CD4-positive, alpha-beta T cell treated with Interleukin-12 subunit alpha and Interleukin-12 subunit beta, for 1 hour (primary cell): ENCODE measurements at places on chromosomes 13 and 19.

GRCh38 chr13:95137096-95137495 is 164.2 kb downstream of the ABCC4 start:
- DNase-seq, result no peak

GRCh38 chr13:29162638-29163235 is 342.6 kb downstream of the MTUS2 start:
- DNase-seq, result no peak

GRCh38 chr19:7987114-7987768 is 18.2 kb downstream of the ELAVL1 start:
- DNase-seq, result no peak

GRCh38 chr13:75216038-75216437 is 265.9 kb downstream of the TBC1D4 start:
- DNase-seq, result no peak

DNA sequence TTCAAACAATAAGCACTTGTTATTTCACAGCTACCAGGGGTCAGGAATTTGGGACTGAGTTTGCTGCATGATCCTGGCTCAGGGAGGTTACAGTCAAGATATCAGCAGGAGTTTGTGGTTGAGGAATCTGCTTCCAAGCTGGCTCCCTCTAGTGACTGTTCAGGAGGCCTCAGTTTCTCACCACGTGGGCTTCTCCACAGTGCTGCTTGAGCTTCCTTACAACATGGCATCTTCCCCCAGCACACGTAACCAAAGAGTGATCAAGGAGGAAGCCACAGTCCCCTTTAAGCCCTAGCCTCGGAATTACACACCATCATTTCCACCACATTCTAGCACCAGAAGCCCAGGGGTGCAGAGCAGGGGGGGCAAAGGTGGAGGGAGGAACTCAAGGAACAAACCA is 28.8 kb downstream of the CELF5 start:
- no peak for DNase-seq

GRCh38 chr19:45472563-45473366 is 5.0 kb downstream of the FOSB start:
- peak; percentile 69 for DNase-seq
